ENCODE measurements at places on chromosomes 11 and 22. TPM values are rescaled to one million over a fixed set of nuclear protein-coding genes. Genes with fewer than 3 reads are reported as not detected.

Gene KRTAP5-11
- not detected for total RNA-seq

Gene IL10RA
- total RNA-seq = under 0.01 TPM

Gene NLRP6
- not detected for total RNA-seq

Gene FREY1
- total RNA-seq = 0.88 TPM

Gene OR5A1
- not detected for total RNA-seq

Gene GNG3
- total RNA-seq = not detected

Gene DCDC1
- total RNA-seq = not detected

Gene RGL4
- not detected for total RNA-seq

Gene OR52N4
- not detected for total RNA-seq

Gene SMIM35
- total RNA-seq = not detected

Gene NUP98
- 165 TPM for total RNA-seq

- DNase-seq = no peak
These were observed 153.2 kb upstream of the E2F8 start for GRCh38 chr11:19393941-19394340.

DNA sequence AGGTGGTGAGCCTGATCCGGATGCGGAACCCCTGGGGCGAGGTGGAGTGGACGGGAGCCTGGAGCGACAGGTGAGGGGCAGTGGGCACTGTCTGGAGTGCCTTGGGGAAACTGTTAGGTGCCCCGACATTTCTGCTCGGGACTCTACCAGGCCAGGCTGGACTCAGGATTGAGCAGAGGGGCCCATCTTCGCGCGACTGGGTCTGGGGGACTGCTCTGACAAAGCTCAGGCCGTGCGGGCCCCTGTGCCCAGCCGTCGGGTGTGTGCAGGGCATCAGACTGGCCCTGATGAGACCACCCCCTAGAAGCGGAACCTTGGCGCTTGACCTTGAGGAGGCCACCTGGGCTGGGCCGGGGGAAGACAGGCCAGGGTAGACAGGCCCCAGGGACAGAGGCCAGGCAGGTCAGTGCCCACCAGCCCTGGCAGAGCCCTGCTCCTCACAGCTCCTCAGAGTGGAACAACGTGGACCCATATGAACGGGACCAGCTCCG lies 6.3 kb downstream of the CAPN1 start:
- DNase-seq = no peak

- peak; percentile 17 for DNase-seq
These were observed at the start of gene SLC22A25 for GRCh38 chr11:63243533-63243932. Gene SLC22A25 (minus strand): TSS chr11:63243599. CDS start chr11:63229652, 13,947 bp downstream.

- DNase-seq = no peak
These were observed 214.1 kb downstream of the OPCML start for GRCh38 chr11:133318221-133318620.

DNA sequence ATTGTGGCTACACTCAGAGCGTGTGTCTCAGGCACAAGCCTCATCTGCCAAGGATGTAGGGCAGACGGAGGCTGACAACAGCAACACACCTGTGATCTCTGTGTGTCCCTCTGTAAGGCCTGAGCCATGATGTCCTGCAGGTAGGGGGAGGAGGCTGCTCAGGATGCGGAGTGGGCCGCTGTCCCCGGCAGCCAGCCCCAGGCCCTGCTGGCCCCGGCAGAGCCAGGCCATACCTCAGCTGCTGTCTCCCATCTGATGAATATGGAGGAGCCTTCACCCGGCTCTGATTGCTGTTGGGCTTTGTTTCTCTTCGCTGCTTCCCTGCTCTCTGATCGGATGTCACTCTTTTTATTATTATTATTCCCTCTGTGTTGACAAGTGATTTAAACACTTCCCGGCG lies 83.6 kb upstream of the NCAM1 start:
- DNase-seq = no peak

DNA sequence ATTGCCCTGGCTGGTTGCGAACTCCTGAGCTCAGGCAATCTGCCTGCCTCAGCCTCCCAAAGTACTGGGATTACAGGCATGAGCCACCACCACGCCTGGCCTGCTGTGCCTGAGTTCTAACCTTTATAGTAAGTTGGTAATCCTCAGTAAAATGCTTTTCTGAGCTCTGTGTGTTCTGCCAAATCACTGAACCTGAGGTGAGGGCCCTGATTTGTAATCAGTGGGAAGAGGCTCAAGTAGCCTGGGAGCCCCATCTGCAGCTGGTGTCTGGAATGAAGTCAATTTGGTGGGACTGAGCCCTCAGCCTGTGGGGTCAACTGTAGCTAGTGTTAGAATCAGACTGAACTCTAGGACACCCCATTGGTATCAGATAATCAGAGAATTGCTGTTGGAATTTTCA lies 72.6 kb upstream of the PARVG start:
- no peak for DNase-seq

GRCh38 chr11:6200975-6201374 lies 2.0 kb downstream of the OR52W1 start:
- DNase-seq = no peak

GRCh38 chr11:1387961-1388762 lies 1.6 kb upstream of the BRSK2 start:
- no peak for DNase-seq

- no peak for DNase-seq
These were observed 55.7 kb upstream of the RASD2 start for GRCh38 chr22:35484651-35485556.

DNA sequence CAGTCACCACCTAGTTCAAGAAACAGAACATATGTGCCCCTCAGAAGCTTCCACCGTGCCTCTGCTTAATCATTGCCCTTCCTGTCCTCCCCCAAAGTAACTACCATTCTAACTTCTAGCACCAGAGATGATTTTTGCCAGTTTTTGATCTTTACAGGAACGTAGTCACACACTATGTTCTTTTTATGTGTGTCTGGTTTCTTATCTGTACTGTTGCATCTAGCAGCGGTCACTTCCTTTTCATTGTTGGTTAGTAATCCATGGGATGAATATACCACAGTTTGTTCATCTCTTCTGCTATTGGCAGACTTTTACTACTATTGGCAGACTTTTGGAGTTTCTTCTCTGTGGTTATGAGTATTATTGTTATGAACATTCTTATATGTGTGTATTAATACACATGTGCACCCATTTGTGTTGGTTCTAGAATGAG lies 34.6 kb downstream of the SPECC1L start:
- peak; percentile 71 for DNase-seq

DNA sequence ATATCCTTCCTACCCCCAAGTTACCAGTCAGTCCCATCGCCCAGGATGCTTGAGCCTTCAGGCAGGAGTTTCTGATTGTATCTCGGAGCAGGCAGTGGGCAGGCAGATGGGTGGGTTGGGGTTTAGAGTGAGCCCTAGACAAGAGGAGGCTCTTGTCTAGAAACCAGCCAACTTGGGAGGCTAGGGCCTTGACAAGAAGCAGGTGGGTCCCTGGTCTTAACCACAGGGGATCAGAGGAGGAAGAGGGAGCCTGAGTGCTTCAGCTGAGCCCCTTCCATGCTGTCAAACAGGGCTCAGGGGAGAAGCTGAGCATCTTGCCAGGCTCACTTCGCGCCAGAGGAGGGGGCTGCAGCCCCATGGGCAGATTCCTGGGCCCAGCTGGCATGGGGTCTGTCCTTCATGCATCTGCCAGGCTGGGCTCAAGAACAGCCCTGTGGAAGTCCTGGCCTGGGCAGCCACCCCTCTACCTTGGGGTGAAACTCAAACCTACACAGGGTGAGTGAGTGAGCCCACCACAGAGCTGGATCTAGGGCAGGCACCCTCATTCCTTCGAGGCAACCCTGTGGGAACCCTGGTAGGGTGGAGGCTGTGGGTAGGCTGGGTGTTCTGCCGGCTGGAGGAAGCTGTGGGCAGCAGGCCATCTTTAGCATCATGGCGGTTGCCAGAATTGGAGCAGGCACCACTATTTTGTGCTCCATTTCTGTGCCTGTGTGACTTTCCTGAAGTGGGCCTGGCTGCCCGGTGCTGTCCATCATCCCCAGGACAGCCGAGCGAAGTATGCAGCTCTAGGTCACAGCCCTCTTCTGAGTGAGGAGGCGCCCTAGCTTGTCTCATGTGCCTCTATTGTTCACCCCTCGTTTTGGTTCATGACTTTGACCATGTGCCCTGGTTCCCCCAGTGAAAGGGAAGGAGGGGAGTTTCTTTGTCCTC lies 108.1 kb downstream of the MORC2 start:
- no peak for DNase-seq

DNA sequence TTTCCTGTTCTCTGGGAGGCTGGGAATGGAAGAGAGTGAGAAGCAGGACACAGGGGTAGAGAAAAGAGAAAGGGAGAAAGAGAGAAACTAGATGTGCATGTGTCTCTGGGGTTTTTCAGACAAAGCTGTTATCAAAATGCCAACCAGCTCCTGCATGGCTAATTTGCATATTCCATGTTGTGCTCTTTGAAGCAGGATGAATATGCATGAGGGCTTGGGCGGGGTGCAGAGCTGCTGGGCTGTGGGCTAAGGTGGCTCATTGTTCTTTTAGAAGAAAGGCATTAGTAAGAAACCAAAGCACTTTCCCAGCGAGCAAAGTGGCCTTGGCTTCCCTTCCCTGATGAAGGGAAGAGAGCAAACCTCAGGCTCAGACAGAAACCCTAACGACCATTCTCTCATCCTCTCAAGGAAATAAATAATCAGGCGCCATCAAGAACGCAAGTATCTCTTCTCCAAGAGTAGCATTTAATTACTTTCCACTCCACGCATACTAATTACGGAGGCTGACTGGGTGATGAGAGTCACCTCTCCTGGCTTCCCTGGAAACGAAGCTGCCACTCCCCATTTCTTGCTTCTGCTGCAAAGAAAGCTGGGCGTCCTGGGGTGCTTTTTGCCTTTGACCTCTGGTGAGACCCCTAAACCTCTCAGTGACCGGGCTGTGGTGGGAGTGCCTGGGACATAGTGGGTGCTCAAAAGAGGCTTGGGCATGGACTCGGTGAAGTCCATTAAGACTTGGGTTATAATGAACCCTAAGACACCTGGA lies 54.2 kb downstream of the FEZ1 start:
- DNase-seq = no peak

- no peak for DNase-seq
These were observed 110.9 kb downstream of the MAML2 start for GRCh38 chr11:96232132-96232531.

GRCh38 chr22:43293655-43294392 lies 49.3 kb downstream of the SCUBE1 start:
- DNase-seq = no peak

DNA sequence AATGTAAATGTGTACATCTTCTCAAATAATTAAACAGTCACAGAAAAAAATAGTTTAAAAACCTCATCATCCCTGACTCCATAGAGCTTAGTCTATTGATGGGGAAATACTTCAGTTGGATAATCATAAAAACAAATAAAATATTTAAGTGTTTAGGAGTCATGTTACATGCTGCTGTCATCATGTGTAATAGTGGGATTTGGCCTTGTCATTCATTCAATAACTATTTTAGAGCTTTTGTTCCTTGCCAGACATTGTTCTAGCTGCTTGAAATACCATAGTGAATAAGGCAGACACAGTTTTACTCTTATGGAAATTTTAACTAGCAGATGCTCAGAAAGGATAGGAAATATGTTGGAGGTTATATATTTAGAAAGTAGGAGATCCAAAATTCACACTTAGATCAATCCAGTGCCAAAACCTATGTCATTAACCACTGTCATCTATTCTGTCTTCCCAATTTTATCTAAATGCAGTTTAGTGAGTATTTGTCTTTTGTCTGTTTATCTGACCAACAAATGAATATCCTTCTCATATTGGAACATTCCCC lies 324.7 kb downstream of the CASP12 start:
- no peak for DNase-seq

DNA sequence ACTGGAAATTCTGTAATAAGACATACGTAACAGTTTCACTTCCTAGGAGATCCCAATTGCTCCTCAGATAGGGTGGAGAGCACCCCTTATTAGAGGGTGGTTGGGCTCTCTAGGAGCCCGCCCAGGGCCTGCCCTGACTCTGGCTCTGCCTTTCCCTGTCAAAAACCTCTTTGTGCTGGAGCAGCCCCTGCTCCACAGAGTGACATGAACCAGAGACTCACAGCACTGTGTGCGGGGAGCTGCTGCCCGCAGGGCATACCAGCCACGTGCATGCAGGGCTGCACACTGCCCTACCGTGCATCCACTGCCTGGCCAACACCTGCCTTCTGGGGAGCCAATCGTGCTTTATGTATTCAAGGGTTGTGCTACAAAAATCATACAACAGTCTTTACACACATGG lies 24.3 kb downstream of the KCNQ1OT1 start:
- DNase-seq = no peak

DNA sequence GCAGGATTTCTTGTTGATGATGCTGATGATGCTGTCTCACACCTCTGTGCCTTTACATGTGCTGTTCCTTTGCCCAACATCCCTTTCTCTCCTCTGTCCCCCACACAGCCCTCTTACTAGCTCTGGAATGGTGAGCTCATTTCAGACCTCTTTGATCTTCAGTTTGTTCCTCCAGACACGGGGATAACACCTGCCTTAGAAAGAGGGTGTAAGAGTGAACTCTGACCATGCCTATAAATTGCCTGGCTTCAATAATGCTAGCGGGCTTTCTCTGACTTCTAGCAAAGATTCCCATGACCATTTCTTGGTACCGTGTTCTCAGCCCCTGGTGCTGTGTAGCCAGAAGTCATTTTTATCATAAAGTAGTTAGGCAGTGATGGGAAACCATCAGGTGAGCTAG lies 55.9 kb upstream of the DRD2 start:
- no peak for DNase-seq

DNA sequence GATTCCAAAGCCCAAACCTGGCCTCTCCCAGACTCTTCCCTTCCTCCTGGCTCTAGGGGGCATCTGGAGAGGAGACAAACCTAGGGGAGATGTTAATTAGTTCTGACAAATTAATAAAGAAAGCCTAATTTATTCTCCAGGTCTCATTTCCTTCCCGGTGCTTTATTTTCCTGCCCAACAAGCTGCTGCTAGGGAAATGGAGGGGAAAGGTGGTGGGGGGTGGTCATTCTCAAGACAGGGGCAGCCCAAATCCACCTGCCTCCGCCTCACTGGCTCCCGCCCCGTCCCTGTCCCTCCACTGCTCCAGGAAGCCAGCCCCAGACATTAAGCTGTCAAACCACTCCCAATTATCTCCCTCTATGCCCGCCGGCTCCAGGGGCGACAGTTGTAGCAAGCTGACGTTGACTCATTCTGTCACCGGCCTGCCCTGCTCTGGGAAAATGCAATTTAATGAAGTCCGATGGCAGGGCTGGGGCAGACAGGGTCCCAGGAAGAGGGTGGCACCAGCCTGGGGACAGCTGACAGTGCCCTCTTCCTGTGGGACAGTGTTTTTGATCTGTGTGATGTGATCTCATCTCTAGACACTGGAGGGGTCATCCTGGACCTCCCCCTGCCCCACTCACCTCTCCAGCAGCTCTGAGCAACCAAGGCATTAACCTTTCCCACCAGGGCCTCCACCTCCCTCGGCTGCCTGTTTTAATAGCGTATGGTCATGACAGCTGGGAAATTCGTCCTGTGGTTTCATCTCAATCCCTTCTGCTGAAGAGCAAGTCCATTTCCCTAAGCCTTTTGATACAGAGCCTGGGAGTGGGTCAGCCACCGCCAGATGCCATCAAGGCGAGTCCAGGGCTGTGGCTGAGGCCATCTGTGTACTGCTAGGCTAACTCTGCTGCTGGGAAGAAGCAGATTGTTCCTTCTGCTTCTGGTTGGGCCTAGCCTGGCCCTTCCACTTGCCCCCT lies 27.1 kb downstream of the NECTIN1 start:
- no peak for DNase-seq

Measured in pulmonary artery endothelial cell (primary cell).